ENCODE measurements at places on chromosomes 6 and 20.

DNA sequence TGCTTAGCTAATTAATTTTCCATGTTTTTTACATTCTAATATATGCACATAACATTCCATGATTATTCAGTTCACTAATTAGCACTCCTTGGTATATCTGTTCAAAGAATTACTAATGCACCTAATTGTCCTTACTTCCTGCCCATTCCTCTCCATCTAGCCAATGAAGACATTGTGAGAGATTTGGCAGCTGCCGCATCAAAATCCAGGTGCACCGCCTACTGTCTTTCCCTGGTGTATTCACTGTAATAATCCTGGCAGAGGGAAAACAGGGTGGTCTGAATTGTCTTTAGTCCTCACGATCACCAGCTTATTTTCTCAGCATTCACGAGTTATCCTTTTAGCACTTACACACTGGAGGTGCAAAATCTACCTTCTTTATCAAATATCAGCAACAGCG, 61.0 kb upstream of the SCGN start:
- DNase-seq, result no peak

- no peak for DNase-seq
Measured at GRCh38 chr6:37607944-37608343, 89.7 kb downstream of the MDGA1 start.

DNA sequence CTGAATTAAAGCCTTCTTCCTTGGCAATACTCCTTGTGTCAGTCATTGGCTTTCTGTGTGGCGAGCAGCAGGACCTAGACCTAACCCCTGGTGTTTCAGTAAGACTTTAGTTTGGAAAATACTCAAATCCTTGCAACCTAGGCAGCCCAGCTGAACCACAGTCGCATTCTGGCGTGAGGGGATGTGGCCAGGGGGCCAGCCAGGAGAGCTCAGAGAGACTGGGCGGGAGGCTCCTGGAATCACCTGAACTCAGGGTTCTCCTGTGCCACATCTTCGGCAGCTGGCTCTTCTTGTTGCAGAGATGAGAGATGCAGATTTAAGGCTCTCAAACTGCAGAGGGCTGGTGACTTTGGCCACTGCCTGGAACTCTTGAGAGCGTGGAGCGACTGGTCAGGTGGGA, 102.7 kb downstream of the SYNDIG1 start:
- no peak for DNase-seq

- no peak for DNase-seq
Measured at GRCh38 chr6:166551754-166552495, 34.6 kb downstream of the RAMACL start.
